ENCODE measurements at places on chromosomes 16 and 17.
A peak's percentile ranks its signal among the peaks of the same experiment; 100 is the strongest.

DNA sequence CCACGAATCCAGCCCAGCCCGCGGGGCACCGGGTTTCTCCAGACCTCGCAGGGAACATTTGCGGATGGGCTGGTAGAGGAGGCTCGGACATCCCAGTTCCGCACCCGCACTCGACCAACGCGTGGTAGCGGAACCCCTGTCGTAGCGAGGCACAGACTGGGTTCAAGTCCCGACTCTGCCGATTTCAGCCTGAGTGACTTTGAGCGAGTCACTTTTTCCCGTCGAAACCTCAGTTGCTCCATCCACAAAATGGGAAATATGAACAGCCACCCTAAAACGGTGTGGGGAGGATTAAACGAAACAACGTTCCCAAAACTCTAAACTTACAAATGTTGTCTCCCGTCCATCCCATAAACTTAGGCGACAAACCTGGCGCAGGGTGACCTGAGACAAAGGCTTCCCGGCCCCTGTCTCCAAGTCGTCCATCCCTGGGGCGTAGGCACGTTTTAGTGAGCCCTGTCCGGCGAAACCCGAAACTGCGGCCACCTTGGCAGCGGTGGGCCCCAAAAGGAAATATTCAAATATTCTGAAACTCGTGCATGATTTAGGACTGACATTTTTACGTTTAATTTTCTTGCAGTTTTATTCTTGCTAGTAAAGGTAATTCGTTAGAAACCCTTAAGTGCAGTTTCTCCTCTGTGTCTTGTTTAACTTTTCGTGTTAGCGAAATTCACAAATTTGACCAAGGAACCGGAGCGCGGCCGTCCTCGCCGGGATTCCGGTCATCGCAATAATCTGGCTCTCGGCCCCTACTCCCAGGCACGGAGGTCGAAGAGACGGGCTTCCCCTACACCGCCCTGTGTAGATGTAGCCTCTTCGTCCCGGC is 1.9 kb upstream of the MLLT6 start:
- DNase-seq, result no peak

DNA sequence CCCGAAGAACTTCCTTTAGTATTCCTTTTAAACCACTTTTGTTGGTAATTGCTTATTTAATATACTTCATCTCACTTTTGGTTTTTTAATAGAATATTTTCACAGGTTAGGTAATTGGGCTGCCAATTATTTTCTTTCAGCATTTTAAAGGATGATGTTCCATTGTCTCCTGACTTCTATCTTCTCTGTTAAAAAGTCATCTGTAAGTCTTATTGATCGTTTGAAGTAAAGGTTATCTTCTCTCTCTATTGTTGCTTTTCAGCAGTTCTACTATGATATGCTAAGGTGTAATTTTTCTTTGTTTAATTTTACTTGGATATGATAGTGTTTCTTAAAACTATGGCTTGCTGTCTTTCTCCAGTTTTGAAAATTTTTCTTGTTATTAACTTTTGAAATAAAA is 307.5 kb downstream of the MAP2K4 start:
- no peak for DNase-seq

DNA sequence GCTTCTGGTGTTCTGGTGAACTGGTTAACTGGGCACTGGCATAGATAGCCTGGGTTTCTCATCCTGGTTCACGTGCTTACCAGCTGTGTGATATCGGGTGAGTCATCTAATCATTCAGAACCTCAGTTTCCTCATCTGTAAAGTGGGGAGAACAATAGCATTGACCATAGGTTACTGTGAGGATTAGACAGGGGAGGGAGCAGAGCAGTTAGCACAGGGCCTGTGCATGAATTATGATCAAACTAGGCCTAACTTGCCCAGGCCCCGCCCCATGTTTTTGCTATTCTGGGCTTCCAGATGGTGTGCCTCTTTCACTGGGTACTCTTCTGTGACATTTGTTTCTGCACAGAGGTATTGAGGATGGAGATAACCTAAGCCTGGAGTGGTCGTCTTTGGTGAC is 4.6 kb upstream of the KLHL36 start:
- DNase-seq, result no peak

- DNase-seq, result no peak
Measured at GRCh38 chr17:78694805-78695531, 87.1 kb downstream of the CYTH1 start.

DNA sequence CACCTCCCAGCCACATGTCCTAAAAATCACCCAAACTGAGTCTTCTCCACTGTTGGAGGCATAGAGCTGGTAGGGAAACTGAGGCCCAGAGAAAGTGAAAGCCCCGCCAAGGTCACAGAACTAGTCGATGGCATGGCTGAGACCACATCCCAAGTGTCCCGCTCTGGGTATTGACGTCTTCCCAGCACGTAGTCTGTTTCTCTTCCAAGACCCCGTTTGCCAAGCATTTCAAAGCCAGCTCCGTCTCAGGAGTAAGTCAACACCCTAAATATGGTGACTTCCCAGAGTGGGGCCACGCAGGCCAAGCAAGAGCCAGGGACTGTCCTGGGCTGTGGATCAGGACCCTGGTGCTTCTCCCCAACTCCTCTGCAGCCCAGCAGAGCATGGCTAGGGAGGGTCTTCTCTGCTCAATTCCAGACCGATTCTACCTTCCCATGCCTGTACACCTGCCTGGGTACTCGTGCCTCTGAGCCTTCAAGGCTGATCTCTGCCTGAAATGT is 19.7 kb downstream of the PITPNM3 start:
- no peak for DNase-seq

GRCh38 chr17:56909742-56910508 is 3.9 kb downstream of the TRIM25 start:
- DNase-seq, result no peak

DNA sequence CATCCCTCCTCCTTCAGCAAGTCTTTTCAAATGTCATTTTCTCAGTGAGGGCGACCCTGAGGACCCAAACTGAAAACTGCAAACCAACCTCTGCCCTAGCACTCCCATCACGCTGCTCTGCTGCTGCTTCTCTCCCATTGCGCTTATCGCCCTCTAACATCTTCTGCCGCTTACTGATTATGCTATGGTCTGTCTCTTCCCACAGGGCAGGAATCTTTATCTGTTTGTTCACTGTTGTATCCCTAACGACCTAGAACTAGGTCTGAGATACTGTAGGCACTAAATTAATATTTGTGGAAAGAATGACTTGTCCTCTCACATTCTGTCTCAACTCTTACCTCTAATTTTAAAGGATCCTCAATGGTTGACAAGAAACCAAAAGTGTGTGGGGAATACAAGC is 12.5 kb downstream of the ZSCAN32 start:
- no peak for DNase-seq

- DNase-seq, result no peak
Measured at GRCh38 chr17:2560658-2561057, 32.8 kb upstream of the PAFAH1B1 start.

GRCh38 chr16:78396046-78396445 is 296.6 kb downstream of the WWOX start:
- no peak for DNase-seq

GRCh38 chr17:27268394-27269085 is 25.4 kb upstream of the WSB1 start:
- DNase-seq, result no peak

- no peak for DNase-seq
Measured at GRCh38 chr17:82474223-82475010, 15.9 kb downstream of the NARF start.

DNA sequence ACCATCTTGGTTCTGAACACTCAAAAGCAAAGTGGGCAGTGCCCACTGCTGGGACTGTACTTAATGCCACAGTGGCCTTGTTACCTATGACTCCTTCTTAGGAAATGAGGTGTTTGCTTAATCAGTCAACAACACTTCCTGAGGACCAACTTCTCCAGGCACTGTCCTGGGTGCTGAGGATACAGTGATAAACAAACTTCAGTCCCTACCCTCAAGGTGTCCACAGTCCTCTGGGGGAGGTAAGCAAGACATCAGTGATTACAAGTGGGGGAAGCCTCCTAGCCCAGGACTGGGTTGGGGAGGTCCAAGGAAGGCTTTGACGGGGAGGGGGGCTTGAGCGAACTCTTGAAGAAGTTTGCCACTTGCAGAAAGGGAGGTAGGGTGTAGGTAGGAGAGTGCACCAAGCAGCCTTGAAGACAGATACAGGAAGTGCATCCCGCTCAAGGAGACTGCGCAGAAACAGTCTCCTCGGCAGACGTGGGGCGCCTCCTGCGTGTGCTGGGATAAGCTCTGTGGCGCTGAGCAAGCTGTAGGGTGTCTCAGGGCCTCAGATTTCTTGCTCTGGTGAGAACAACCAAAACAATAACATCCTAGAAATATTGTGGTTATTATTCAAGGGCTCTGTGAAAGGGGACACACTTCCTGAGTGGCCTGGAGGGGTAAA is 2.6 kb upstream of the ABCC3 start:
- DNase-seq, result no peak

DNA sequence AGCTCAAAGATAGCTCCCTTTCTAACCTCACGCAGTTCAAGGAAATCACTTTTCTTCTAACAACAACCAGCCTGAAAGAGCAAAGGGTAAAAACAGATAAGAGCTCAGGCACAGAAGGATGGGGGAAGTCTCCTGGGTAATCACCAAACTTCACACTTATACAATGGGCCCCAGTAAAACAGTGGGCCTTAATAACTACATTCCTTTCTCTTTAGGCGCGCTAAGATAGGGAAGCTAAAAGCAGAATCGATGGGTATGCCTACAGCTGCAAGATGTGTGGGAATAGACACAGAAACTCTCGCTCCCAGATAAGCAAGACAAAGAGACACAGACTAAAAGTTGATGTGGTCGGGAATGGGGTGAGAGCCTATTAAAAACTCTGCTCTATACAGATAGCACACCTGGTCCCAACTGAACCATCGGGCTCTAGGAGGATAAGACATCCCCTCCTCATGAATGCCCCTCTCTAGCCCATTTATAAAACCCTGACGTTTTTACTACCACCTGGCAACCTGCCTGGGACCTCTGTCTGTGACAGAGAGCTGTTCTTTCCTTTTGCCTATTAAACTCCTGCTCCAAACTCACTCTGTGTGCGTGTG is 826 bp downstream of the LYZL6 start:
- DNase-seq, result no peak

- DNase-seq, result no peak
Measured at GRCh38 chr17:9090641-9091096, 69.4 kb downstream of the NTN1 start.

GRCh38 chr17:55601874-55602364 is 90.7 kb upstream of the SMIM36 start:
- no peak for DNase-seq

DNA sequence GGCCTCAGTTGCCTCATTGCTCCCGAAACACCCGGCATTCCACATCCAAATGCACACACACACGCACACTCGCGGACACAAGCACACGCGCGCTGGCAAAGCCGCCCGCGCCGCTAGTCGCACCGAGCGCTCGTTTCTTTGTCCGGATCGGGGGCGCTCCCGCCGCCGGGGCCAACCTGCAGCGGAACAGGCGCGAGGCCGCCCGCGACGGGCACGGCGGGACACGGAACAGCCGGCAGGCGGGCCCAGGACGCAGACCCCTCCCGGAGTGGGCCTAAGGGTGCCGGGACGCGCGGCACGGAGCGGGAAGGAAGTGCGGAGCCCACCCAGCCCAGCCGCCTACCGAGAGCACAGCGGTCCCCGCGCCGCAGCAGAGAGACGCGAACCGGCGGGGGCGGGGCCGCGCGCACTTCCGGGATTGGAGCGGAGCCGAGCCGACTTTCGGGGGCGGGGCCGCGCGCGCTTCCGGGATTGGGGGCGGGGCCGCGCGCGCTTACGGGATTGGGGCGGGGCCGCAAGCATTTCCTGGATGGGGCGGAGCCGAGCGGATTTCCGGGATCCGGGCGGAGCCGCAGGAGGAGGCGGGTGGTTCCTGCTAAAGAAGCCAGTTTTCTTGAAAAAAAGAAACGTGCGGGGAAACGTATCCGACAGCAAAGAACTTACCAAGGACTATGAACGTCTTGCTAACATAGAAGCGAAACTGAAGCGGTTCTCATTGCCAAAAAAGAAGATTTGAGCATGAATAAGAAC is at the start of gene CYBC1:
TSS of gene CYBC1 (minus strand) at position 396 of the 750 bp plus-strand sequence. CDS start 1,498 bp downstream, outside the sequence.
- peak; percentile 49 for DNase-seq

DNA sequence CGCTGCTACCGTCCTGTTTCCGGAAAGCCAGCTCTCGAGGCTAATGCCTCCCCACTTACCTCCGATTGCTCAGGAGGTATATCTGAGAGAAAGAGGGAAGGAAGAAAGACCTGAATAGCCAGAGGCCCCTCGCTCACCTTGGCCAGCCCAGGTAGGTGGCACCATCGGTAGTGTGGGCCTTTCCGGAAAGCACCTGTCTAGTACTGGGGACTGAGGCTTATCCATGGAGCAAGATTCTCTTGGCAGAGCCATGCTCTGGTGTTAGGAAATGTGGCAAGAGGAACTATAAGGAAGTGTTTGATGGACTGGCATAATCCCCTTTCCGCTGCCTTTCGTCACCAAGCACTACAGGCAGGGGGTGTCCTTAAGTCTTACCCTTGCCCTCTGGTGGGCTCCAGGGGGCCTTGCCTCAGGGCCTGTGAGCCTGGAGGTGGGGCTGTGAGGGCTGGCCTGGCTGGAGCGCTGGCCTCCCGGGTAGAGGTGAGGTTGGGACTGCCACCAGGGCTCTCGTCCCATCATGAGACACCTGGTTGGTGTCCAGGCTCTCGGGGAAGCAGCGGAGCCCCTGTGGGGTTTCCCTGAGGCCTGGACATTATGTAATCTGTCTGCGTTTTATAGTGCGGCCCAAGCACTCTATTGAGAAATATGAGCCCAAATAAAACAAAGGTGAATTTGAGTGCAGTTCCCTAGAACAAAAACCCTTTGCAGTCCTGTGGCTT is 2.9 kb downstream of the CMIP start:
- DNase-seq, result no peak

GRCh38 chr17:36072431-36073121 is 8.5 kb downstream of the CCL18 start:
- DNase-seq, result no peak

DNA sequence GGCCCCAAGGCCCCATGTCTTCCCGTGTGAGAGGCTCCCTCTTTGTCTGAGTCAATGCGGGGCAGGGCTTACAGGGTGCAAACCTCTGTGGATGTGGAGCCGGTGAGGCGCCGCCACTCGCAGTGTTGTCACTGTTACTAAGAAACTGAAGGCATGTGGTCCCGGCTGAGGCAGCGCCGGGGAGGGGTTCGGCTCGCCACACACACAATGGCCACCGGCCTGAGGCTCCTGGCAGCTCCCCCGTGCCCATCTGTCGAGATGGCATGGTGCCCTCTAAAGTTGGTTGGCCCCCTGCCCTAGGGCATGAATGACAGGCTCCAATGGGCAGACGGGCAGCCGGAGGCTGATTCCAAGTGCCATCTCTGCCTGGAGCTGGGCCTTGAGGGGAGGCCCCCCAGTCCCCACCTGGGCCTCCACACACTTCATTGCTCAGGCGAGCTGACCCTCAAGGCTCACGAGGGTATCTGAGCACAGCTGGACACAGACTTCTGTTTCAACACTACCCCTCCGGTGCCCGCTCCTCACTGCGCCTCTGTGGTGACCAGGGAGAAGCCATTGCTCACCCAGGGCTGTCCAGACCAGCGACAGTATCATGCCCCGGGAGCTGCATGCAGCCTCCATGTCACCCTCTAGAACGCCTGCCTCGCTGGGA is 137.2 kb downstream of the C16orf78 start:
- no peak for DNase-seq

GRCh38 chr16:23504076-23504452 is 6.2 kb downstream of the GGA2 start:
- no peak for DNase-seq

GRCh38 chr17:28842282-28843012 is at the start of gene FAM222B:
Gene FAM222B (minus strand): TSS chr17:28842790. CDS start chr17:28766667, 76,123 bp downstream.
- no peak for DNase-seq

- DNase-seq, result no peak
Measured at GRCh38 chr16:79788949-79789348, 188.4 kb upstream of the MAF start.

- DNase-seq, result no peak
Measured at GRCh38 chr16:56998352-56998751, 9.0 kb downstream of the NLRC5 start.

- DNase-seq, result no peak
Measured at GRCh38 chr17:142102-142661, 4.8 kb downstream of the SCGB1C2 start.

Measured in esophagus squamous epithelium (tissue), 5 donors.